T-helper 1 cell (primary cell): ENCODE measurements at places on chromosomes 4 and X.

DNA sequence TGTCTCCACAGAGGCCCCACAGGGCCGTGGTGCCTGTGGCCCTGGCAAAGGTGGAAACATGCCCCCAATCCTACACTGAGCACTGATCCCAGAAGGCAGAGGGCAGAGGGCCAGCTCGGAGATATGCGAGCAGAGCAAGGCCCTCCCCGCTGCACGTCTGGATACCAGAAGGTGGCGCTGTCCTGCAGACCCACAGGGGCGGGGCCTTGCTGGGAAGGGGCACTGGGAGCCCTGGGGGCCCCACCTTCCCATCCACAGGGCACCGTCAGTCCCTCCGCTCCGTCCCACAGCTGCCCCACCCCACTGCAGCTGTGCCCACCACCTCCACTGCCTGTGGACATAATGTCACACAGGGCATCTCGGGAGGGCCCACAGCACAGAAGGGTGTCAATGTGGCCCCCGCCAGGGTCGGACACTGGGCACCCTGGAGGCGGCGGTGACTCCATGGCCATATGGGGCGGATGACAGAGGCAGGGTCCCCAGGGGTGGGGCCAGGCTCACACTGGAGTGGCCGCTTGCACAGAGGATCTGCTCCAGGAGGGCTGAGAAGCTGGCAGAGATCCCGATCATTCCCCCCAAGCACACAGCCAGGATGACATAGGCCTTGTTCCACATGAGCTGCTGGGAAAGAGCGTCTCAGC, 4.8 kb downstream of the SLC49A3 start:
- DNase-seq: peak; percentile 45

GRCh38 chr4:43243433-43244116, 351.1 kb downstream of the GRXCR1 start:
- no peak for DNase-seq

- no peak for DNase-seq
Measured at GRCh38 chr4:104719539-104720230, 225.0 kb upstream of the CXXC4 start.

DNA sequence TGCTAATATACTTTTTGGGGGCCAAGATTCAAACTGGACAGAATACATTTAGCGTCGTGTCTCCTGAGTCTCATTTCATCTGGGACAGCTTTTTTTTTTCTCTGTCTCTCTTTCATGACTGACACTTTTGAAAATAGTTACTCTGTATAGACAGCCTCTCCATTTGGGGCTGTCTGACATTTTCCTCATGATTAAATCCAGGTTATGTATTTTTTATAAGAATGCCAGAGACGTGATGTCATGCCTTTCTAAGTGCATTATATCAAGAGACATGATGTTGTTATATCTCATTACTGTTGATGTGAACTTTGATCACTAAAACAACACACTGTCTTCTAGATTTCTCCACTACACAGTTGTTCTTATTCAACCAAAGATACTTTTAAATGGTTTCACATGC, 199.0 kb downstream of the BANK1 start:
- DNase-seq: no peak
